Smooth muscle cell of the pulmonary artery (primary cell): ENCODE measurements at places on chromosomes 7 and 10. TPM values are rescaled to one million over a fixed set of nuclear protein-coding genes. Genes with fewer than 3 reads are reported as not detected.

EIF3A gene
- 125 and 140 TPM in 2 replicates for total RNA-seq

GNG11 gene
- total RNA-seq = 8.5 and 28.0 TPM in 2 replicates

TPST1 gene
- total RNA-seq = 62.9 and 86.1 TPM in 2 replicates

RBP4 gene
- total RNA-seq = 0.59 and 1.7 TPM in 2 replicates

SLC13A1 gene
- total RNA-seq = not detected in 2 replicates

MUC12 gene
- total RNA-seq = 0.23 TPM in 1 of 2 replicates, not detected in the other

ELOVL3 gene
- 0.13 and 0.20 TPM in 2 replicates for total RNA-seq

CDK6 gene
- 36.5 and 48.9 TPM in 2 replicates for total RNA-seq

BMPER gene
- total RNA-seq = 18.8 and 40.1 TPM in 2 replicates

GPER1 gene
- 3.2 and 5.3 TPM in 2 replicates for total RNA-seq

AKR1D1 gene
- total RNA-seq = 0.07 TPM in 1 of 2 replicates, not detected in the other

CUZD1 gene
- 0.30 and 0.52 TPM in 2 replicates for total RNA-seq

SHLD2 gene
- 22.0 and 25.9 TPM in 2 replicates for total RNA-seq

TMEM236 gene
- total RNA-seq = under 0.01 and 0.07 TPM in 2 replicates

MACROH2A2 gene
- 4.6 and 5.7 TPM in 2 replicates for total RNA-seq

PTN gene
- total RNA-seq = 9.0 and 13.2 TPM in 2 replicates
